ENCODE measurements at places on chromosomes 6 and 20. TPM values are rescaled to one million over a fixed set of nuclear protein-coding genes. Genes with fewer than 3 reads are reported as not detected.

The TGM3 gene
- total RNA-seq: 27.7 TPM

The PPIL6 gene
- 3.9 TPM for total RNA-seq

The ZNF311 gene
- 0.25 TPM for total RNA-seq

The SOX18 gene
- total RNA-seq: 57.2 TPM

The HUS1B gene
- total RNA-seq: 0.98 TPM

The TSPO2 gene
- not detected for total RNA-seq

The C6orf141 gene
- total RNA-seq: 14.2 TPM

The HRH3 gene
- not detected for total RNA-seq

The GHRH gene
- total RNA-seq: not detected

The PRSS16 gene
- 1.2 TPM for total RNA-seq

The C20orf141 gene
- total RNA-seq: not detected

The MEI4 gene
- total RNA-seq: not detected

The TRDN gene
- not detected for total RNA-seq

The HLA-DQB1 gene
- 3.2 TPM for total RNA-seq

The SERPINB1 gene
- 38.1 TPM for total RNA-seq

The PSMB9 gene
- total RNA-seq: 19.6 TPM

The HMGCLL1 gene
- total RNA-seq: 1.7 TPM

The KHDC1L gene
- total RNA-seq: not detected

The CUTA gene
- 73.2 TPM for total RNA-seq

The COL9A3 gene
- 1.2 TPM for total RNA-seq

The ESR1 gene
- 50.3 TPM for total RNA-seq

The KCNQ2 gene
- 1.2 TPM for total RNA-seq

The DLL1 gene
- total RNA-seq: 43.5 TPM

The AK9 gene
- total RNA-seq: 8.1 TPM

The TINAG gene
- total RNA-seq: not detected
